ENCODE measurements at places on chromosomes 16 and 17.

- no peak for DNase-seq
Observed at GRCh38 chr16:83954577-83955016, 1.6 kb downstream of the OSGIN1 start.

GRCh38 chr16:68470461-68471150 is 22.3 kb upstream of the SMPD3 start:
- no peak for DNase-seq

DNA sequence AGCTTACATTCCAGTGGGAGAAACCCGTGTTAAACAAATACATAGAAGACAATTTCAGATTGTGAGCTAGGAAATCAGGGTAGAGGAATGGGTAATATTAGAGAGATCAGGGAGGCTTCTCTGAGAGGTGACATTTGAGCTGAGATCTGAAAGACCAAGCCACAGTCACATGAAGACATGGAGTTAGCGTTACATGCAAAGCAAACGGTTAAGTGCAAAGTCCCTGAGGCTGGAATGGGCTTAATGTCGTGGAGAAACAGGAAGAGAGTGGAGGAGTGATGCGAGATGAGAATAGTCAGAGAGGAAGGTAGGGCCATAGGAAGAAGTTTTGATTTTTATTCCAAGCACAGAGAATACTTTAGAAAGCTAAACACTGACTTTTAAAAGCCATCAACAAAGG is 246.1 kb downstream of the IRX3 start:
- DNase-seq, result no peak

GRCh38 chr16:8718851-8719680 is 44.6 kb downstream of the ABAT start:
- DNase-seq, result no peak

DNA sequence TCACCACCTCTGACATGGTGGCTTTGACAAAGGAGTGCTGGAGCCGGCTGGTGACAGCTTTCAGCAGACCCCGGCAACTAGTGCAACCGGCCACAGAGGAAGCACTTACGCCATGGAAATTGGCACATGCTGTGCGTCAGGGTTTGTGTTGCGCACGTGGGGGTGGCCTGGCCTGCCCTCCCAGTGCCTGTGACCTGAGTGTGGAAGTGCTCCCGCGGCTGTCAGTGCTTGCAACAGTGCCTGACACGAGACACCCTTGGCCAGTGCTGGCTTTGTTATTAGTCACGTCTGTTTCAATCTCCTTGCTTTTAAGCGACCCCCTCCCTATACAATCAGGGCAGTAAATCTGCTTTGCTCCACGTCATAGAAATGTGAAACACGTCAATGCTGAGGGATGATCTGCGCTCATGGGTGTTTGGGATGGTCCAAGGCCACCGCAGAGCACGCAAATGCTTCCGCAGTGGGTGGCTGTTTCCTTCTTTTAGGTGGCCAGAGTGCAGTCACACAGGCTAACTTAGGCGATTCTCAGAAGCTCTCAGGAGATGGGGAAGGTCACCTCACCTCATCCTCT is 64.3 kb downstream of the PGS1 start:
- DNase-seq, result no peak

GRCh38 chr16:86991679-86992078 is 325.5 kb downstream of the C16orf95 start:
- DNase-seq, result no peak

DNA sequence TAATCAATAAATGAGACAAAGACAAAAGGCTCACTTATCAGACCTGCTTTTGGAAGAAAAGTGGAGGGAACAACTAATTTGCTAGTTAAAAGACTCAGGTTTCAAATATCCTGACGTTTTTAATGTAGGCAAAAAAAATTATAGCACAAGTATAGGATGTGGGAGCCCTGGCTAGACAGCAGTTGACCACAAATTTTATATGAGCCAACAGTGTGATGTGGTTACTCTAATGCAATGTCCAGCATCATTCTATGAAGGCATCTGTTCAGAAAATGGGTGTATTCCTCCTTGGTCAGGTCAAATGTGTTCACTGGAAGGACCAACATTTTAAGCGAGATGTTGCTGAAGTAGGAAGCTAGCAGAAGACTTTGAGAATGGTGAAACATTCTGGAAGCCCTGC is 237.4 kb downstream of the MAP2K6 start:
- DNase-seq, result no peak

GRCh38 chr16:86824751-86825296 is 246.5 kb downstream of the FOXL1 start:
- no peak for DNase-seq

DNA sequence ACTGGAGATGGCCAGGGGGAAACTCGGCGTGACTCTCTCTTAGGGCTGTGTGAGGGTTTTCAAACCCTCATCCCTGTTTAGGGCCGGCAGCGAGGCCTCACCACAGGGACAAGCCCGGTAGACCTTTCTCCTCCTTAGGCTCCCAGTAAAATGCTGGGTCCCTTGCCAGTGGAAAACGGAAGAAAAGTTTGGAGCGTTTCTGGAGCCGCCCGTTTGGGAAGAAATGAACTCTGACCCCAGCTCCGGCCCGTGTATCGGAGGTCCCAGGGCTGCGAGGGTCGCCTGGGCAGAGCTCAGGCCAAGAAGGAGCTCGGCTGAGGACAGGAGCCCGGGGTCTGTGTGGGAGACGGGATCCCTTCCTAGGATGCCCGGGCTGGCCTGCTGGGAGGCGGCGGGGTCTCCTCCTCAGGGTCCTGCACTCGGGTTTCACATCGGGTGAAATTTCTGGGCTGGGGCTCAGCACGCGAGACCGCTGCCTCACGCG is 23.2 kb downstream of the ZNF213 start:
- no peak for DNase-seq

GRCh38 chr16:14449334-14449733 is 180.7 kb downstream of the PARN start:
- no peak for DNase-seq

GRCh38 chr17:36534840-36535668 is at the start of the genes MYO19 and PIGW:
TSS of gene MYO19 (minus strand) at chr17:36534868. CDS start at chr17:36532538, 2,330 bp downstream.
TSS of gene PIGW (plus strand) at chr17:36534987. CDS start at chr17:36537102, 2,115 bp downstream.
- DNase-seq, result peak; percentile 73

DNA sequence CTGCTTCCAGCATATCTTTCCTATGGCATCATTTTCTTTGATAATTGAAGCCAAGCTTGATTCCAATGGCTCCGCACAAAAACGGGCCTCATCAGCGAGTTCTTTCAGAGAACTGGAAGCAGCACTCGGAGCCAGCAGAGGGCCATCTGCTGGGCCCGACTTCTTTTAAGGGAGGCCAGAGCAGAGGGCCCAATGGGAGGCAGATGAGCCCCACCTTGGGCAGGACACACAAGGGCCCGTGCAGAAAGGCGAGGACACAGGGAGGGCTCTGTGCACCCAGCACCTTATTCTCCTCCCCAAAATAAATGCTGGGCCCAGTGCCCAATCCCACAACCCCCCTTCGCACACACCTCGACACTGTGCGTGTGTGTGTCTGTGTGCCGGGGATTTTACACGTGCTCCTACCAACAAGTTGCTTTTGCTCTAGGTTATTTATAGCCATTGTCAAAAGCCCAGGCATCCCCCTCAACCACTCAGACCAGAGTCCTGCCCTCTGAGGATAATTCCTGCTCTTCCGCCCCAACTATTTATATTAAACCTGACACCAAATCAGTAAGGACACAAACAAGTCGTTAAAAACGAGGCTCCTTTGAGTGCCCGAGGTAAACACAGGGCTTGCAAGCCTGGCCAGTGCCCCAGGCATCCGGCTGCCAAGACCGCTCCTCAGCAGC is 6.8 kb downstream of the AXIN2 start:
- no peak for DNase-seq

GRCh38 chr17:33459078-33459940 is 166.2 kb upstream of the ASIC2 start:
- DNase-seq, result no peak

DNA sequence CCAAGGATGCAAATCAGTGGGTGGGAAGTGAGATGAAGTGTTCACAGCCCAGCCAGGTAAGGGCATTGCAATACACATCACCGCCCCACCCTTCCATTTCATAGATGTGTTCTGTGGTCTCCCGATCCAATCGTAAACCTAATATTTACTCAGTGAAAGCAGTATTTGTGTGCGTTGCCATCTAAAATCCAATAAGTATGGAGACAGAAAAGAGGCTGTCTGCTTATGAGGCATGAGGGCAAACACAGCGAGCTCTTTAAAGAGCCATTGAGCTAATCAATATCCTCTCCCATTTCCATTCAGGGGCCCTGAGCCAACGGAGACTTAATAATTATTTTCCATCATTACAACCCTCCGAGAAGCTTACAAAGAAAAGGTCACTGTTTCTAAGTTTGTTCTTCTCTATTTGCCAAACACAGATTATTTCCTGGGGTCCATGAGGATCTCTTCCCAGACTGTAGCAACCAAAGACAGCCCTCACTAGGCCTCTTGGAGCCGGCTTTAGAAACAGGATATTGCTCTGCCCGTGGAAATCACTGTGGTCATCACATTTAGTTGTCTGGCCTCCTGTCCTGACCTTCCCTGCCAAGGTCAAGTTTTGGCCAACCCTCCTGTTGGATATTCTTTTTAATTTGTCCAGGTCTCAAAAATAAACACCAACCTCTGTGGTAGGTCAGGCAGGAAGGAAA is 120.1 kb downstream of the SLC39A11 start:
- DNase-seq, result no peak

DNA sequence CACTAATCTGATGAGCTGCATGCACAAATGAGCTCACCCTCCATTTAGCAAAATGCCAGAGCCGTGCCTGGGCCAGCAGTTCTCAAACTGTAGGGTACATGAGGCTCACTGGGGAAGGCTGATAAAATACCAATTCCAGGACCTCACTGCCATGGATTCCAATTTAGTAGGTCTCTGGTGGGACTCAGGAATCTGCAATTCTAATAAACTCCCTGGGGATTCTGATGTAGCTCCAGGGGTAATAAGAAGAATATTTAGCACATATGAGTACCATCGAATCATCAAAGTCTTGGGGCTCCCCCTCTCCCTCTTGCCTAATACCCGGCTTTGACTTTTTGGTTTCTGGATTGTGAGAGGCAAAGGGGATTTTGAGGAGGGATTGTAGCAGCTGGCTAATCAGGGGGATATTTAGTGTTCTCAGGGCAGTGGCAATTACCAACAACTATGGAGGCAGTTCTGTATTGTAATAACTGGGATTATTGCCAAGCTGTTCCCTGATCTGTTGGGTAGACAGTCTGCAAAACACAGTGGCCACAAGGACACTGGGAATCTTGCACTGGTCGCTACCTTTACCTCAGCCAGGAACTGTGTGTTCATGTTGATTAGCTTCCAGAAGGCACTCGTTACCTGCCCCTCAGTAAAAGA is 140.4 kb downstream of the SHISA9 start:
- DNase-seq, result no peak

DNA sequence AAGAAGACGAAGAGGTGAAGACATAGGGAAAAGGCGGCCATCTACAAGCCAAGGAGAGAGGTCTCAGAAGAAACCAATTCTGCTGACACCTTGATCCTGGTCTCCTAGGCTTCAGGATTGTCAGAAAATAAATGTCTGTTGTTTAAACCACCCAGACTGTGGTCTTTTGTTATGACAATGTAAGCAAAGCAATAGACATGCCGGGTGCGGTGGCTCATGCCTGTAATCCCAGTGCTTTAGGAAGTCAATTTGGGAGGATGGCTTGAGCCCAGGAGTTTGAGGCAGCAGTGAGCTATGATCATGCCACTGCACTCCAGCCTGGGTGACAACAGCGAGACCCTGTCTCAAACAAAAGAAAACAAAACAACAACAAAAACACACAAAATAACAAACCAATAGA is 64.4 kb downstream of the HAPSTR1 start:
- DNase-seq, result no peak

- no peak for DNase-seq
Observed at GRCh38 chr16:50588276-50588675, 40.1 kb downstream of the NKD1 start.

DNA sequence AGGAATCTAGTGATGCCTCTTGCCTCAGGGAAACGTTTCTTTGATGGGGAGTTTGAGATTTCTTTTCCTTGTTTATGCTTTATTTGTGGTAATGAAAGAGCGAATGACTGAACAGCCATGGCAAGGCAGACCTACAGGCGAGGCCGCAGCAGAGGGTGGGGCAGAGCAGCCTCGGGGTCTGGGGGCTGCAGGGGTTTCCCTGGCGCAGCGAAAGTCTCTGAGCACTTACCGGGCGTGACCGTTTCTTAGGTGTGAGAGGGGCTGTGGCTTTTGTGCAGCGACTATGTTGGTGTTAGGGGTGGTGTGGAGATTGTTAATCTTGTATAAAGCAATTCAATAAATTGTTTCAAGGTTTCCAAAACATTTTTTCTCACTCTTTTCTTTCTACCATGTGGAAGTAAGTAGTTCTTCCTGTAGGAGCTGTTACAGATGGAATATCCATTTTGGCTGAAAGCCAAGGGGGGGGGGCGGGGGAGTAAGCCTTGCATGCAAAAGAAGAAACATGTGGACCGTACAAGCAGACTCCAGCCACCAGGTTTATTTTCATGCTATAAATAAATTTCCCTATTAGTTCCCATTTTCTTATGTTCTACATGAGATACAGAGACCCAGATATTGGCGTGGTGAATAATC is 34.8 kb downstream of the UBN1 start:
- no peak for DNase-seq

DNA sequence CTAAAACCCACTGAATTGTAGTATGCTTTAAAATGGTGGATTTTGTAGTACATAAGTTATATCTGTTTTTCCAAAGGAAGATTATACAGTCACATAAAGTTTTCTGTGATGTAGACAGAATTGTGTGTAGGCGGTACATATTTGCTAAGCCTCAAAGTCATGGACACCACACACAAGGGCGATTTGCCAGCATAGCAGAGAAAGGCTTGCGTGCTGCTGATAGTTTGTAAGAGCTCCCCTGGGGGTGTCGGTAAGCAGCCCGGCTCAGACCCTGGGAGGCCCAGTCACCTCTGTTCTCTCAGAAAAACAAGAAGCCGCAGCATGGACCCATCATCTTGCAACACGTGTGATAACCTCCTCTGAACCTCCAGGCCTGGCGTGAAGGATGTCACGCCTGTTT is 38.3 kb upstream of the AKTIP start:
- no peak for DNase-seq
